ENCODE measurements at places on chromosomes 13 and 19.
A peak's percentile ranks its signal among the peaks of the same experiment; 100 is the strongest.

DNA sequence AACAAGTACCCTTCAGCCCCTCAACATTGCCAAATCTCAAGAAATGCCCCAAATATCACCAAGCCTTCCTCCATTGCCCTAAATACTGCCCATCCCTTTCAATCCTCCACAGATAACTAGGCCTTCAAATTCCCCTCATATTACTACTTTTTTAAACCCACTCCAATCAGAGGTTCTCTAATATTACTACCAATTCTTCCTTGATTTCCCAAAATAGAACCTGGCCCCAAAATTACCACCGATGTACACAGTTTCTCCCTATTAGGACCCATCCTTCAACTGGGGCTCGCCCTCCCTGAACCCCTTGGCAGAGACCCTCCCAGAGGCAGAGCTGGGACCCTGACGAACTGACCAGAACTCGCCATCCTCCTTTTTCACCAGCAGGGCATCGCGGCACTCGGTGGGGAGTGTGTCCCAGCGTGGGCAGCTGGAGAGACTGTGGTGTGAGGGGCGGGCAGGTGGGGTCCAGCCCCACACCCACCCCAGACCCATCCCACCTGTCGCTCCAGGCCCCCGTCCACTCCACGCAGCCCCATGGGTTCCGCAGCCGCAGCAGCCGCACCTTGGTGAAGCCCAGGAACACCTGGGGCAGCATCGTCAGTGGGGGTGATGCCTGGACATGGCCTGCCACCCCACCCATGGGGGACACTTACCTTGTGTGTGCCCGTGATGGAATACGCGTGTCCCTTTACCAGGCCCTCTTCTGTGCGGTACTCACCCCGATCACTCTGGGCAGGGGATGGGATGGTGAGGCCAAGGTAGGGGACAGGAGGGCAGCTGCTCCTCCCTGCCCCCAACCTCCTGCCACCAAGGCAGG lies 6.1 kb downstream of the CAPN12 start:
- no peak for DNase-seq

DNA sequence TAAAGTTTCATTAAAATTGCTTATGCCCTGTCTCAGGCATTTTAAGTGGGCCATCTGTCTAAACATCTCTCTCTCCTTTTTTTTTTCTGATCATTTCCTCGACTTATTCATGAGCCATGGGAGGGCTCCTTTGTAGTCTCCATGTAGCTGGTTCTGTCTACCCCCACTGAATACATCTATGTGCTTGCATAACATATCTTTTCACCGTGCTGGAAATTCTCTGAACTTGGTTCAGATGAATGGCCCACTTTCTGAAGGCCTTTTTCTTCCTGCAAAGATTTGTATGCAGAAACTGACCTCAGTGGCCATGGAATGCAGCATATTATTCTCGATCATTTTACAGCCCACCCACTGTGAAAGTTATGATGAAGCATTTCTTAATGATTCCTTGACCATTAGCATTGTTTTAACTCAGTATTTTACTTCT lies 225.3 kb downstream of the GGACT start:
- DNase-seq: peak; percentile 39

- DNase-seq: no peak
Observed at GRCh38 chr19:38701455-38702063, 42.7 kb downstream of the CAPN12 start.

GRCh38 chr13:113596321-113597200 lies 12.0 kb downstream of the TFDP1 start:
- DNase-seq: no peak

DNA sequence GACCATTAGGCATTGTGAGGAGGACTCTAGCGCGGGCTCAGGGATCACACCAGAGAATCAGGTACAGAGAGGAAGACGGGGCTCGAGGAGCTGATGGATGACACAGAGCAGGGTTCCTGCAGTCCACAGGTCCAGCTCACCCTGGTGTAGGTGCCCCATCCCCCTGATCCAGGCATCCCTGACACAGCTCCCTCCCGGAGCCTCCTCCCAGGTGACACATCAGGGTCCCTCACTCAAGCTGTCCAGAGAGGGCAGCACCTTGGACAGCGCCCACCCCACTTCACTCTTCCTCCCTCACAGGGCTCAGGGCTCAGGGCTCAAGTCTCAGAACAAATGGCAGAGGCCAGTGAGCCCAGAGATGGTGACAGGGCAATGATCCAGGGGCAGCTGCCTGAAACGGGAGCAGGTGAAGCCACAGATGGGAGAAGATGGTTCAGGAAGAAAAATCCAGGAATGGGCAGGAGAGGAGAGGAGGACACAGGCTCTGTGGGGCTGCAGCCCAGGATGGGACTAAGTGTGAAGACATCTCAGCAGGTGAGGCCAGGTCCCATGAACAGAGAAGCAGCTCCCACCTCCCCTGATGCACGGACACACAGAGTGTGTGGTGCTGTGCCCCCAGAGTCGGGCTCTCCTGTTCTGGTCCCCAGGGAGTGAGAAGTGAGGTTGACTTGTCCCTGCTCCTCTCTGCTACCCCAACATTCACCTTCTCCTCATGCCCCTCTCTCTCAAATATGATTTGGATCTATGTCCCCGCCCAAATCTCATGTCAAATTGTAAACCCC lies 2.8 kb upstream of the CEACAM5 start:
- DNase-seq: no peak

GRCh38 chr19:47896773-47897172 lies 10.7 kb upstream of the SULT2A1 start:
- DNase-seq: no peak

- DNase-seq: no peak
Observed at GRCh38 chr13:43580280-43580679, 206.5 kb downstream of the ENOX1 start.

GRCh38 chr13:70027551-70027950 lies 80.1 kb upstream of the ATXN8OS start:
- DNase-seq: no peak

GRCh38 chr13:90156390-90156789 lies 1191.1 kb upstream of the MIR17HG start:
- DNase-seq: no peak

GRCh38 chr19:58460039-58460438 lies 6.8 kb upstream of the ZNF324 start:
- no peak for DNase-seq

GRCh38 chr13:49953560-49953959 lies 17.4 kb upstream of the SPRYD7 start:
- DNase-seq: no peak

DNA sequence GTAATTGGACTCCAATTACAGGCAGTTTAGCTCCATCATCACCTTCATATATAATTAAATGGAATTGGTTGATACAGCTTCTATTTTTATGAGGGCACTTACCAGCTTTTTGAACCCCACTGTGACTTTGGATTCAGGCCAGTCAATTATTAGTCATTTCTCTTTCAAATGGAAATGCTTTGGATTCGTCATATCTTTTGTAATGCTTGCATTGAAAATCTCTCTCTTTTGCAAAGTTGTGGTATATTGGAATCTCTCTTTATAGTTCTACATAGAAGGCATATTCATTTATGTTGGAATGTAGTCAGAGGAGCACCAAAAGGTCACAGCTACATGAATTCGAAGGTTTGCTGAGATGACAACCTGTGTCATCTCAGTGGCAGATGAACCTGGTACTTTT lies 1074.3 kb upstream of the SLC10A2 start:
- DNase-seq: no peak

GRCh38 chr13:26759907-26760831 lies at the start of gene GPR12:
Gene GPR12, minus strand, starts transcription at chr13:26760786. Its CDS starts 959 bp downstream, at chr13:26759827.
- no peak for DNase-seq

DNA sequence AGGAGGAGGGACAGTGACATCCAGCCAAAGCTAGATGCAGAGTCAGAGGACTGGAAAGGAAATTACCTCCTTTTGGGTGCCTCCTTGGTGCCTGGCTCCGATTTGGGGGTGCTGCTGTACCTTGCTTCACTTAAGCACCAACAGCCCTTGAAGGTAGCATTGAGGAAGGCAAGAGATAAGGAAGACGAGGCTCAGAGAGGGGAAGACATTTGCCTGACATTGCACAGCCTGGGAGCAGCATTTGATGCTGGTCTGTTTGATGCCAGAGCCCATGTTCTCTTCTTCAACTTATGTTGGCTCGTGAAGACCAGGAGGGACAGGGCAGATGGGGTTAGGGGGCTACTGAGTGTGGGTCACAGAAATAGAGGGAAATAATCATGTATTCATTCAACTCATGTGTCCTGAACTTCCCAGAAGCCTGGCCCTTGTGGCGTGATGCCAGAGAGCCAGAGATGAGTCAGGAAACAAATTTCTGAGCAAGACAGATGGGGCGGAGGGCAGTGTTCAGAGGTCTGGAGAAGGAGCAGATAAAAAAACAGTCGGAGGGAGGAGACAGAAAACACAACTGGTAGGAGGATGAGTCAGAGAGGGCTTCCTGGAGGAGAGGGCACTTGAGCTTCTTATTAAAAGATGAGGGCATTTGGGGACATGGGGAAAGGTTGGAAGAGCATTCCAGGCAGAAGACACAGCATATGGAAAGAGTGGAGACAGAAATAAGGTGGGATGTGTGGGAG lies 3.0 kb upstream of the C19orf81 start:
- DNase-seq: peak; percentile 18

- DNase-seq: no peak
Observed at GRCh38 chr19:36488118-36488845, 1.1 kb downstream of the ZNF566 start.

- DNase-seq: no peak
Observed at GRCh38 chr19:13521066-13521465, 14.8 kb upstream of the CACNA1A start.

DNA sequence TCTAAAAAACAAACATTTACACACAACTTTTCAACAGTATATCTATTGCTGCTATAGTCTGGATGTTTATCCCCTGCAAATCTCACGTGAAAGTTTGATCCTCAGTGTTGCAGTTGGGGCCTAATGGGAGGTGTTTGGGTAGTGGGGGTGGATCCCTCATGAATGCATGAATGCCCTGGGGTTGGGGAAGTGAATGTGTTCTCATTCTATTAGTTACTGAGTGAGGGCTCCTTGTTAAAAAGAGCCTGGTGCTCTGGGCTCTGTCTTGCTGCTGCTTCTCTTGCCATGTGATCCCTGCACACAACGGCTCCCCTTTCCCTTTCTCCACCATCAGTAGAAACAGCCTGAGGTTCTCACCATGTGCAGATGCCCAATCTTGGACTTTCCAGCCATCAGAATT lies 242.7 kb upstream of the HTR2A start:
- no peak for DNase-seq

GRCh38 chr19:2976609-2977000 lies 759 bp upstream of the TLE6 start:
- no peak for DNase-seq
